ENCODE measurements at places on chromosomes 7 and 10.

- DNase-seq = peak; percentile 2
These were observed 383.0 kb upstream of the PCDH15 start for GRCh38 chr10:55183993-55184392.

GRCh38 chr7:117401293-117402002, 25.8 kb downstream of the ASZ1 start:
- DNase-seq = no peak

GRCh38 chr7:90309872-90310271, 11.2 kb downstream of the FAM237B start:
- no peak for DNase-seq

GRCh38 chr10:10499839-10500238, 517.8 kb upstream of the CELF2 start:
- DNase-seq = no peak

DNA sequence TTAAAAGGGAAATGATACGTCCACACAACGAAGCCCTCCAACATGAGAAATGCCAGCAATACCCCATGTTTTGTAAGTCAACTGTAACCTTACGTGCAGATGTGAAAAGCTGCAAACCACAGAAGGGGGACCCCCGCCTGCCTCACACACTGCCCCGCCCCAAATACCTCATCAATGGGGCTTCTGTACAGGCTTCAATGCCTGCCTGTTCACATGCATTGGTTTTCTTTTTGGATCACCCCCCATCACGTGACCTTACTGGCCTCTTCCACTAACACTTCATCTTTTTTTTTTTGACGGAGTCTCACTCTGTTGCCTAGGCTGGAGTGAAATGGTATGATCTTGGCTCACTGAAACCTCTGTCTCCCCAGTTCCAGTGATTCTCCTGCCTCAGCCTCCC, 224.0 kb downstream of the TNS3 start:
- no peak for DNase-seq

DNA sequence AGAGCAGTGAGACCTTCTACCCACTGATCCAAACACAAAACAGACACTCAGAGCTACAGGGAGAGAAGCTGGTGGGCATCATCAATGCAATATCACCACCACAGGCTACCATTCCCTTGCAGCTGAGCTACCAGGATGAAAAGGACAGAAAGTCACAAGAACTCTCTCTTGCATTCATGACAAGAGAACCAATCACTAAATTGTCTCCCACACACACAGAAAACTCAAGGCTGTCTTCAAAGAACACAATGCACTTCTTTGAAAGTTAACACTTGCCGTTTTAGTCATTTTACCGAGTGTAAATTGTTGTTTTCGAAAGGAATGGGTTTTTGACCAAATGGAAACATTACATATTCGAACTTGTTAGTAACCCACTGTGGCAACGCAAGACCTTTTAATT, 626.6 kb downstream of the SORCS1 start:
- no peak for DNase-seq

- DNase-seq = no peak
These were observed 474.0 kb downstream of the GPAM start for GRCh38 chr10:111709603-111710002.

GRCh38 chr10:52939894-52940293, 167.3 kb upstream of the MBL2 start:
- DNase-seq = no peak

DNA sequence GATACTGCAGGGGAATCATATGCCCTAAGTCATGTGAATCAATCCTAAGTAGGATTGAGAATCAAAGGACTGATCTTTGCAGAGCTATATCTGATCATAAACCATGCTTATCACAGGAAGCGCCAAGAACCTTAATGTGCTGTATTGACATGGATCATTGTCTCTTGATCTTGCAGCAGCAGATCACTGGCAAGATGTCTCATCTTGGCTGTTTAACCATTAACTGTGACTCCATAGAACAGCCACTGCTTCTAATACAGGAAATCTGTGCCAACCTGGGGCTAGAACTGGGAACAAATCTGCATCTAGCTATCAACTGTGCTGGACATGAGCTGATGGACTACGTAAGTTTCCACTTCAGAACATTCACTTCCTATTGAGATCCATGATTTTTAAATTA, 21.6 kb downstream of the ENO4 start:
- no peak for DNase-seq

DNA sequence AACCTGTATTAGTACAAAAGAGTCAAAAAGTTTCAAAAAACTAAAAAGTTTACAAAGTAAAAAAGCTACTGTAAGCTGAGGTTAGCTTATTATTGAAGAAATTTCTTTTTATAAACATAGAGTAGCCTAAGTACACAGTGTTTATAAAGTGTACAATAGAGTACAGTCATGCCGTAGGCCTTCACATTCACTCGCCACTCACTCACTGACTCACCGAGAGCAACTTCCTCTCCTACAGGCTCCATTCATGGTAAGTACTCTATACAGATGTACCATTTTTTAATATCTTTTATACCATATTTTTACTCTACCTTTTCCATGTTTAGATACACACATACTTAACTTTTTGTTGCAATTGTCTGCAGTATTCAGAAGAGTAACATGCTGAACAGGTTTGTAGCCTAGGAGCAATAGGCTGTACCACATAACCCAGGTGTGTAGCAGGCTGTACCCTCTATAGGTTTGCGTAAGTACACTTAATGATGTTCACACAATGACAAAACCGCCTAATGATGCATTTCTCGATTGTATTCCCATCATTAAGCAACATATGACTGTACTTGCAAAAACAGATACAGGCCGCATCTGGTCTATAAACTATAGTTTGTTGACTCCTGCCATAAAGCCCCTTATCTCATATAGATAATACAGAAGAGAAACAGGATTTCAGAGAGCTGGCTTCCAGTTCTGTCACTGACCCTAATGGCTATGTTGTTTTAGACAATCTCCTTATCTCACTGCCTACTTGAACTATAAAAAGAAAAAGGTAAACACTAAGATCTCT, 438.8 kb downstream of the HTR7 start:
- DNase-seq = no peak

- DNase-seq = no peak
These were observed 3.9 kb upstream of the EPC1 start for GRCh38 chr10:32350811-32351350.

DNA sequence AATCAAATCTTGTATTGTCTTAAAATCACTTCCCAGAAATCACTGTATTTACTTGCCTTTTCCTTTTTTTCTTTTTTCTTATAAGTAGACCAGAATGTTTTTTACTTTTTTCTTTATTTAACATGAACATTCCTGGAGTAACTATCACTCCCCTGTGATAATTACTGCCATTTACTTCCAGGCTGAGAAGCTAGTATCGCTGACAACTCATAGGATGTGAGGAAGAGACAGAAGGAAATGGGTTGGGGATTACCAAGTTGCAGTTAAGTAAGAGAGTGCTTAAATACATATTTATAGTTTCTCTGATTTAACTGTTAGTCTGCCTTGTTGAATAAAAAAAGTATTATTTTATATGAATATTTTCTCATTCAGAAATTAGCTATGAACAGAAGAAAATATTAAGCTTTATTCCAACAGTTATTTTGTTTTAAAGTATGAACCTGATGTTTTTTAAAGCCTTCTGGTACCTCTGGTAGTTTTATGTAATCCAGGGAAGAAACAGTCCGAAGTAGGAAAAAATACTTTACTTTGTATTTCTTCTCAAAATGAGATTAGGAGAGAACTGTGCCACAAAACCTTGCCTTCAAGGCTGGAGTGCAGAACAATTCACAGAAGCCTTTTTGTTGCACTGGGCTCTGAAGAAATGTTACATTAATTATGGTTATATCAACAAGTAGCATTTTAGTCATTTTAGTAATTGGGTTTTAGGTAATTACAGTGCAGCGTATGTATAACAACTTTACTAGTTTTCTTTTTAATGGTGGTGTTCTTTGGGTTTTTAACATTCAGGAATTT, 72.8 kb downstream of the SHOC2 start:
- DNase-seq = no peak

- DNase-seq = peak; percentile 71
These were observed 73.2 kb downstream of the POT1 start for GRCh38 chr7:124856299-124856888.

DNA sequence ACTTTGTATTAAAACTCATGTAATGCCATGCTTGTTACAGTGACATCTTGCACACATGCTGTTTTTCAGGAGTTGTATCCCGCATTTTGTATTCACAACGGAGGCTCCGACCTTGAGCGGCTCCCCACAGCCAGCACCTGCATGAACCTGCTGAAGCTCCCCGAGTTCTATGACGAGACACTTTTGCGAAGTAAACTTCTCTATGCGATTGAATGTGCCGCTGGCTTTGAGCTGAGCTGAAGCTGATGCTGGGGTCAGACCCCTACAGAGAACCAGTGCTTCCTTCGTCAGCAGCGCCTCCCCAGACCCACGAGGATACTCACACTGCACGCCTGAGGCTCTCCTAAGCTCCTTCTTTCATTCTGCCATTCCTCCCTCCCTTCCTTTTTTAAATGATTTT, 69.3 kb upstream of the DNAJB6 start:
- DNase-seq = no peak

DNA sequence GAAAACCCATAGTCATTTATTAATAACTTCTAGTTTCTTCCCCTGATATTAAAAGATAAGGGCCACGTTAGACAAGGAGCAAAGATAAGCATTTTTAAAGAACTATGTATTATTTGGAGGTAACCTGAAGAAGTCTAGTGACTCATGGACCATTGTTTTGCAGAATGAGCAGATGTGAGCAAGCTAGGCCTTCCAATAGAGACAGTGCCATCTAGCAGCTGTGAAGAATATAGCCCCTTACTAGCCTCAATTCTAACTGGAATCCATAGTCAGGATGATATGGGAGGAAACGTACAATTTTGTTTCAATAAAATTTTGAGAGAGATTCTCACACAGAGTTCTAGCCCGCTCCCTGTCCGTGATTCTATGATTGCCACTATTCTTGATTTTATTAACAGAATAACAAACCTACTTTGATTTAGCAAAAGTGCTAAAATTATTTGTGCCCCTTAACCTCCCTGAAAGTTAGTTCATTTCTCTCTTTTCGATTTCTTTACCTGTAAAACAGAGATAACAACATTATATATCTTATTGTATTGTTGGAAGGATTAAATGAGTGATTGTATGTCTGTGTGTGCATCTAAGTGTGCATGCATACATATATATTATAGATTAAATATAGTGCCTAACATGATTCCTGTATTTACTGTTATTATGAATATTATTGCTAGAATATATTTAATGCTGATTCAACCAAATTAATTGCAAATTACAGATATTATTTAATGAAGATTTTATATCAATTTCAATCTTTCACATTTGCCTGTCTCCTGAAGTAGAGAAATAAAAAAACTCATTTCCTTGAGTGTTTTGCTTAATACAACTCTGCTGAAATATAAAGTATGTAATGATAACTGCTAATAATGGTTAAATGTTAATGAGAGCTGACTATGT, 22.7 kb downstream of the FAM237B start:
- peak; percentile 68 for DNase-seq

- DNase-seq = no peak
These were observed 296.0 kb upstream of the KIAA1217 start for GRCh38 chr10:23912884-23913404.

- DNase-seq = no peak
These were observed 54.2 kb upstream of the TARP start for GRCh38 chr7:38327637-38328036.

Measured in NCI-H1417 (cell line).